Activated CD4-positive, alpha-beta T cell treated with anti-CD3 and anti-CD28 coated beads, Interleukin-10, Interleukin-2, amounts not matched to agents 100 ng/mL and 50 ng/mL, durations not matched to agents 16 hours and 8 hours (primary cell): ENCODE measurements at places on chromosomes 5 and 9.

DNA sequence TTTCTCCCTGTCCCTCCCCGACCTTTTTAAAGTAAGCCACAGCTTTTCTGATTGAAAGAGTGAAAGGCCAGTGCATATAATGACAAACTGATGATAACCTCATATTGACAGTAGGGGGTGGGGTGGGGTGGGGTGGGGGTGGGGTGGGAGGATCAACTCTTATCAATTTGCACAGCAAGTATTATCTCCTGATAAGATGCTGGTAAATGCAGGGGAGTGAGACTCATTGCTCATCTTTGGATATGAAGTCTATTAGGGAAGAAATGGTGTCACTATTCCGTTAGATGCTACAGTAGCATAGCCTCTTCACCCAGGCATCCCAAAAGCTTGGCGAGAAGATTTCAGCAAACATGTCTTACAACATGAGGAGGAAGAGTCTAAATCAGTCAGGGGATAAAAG lies 38.9 kb upstream of the HMGCS1 start:
- DNase-seq = no peak

DNA sequence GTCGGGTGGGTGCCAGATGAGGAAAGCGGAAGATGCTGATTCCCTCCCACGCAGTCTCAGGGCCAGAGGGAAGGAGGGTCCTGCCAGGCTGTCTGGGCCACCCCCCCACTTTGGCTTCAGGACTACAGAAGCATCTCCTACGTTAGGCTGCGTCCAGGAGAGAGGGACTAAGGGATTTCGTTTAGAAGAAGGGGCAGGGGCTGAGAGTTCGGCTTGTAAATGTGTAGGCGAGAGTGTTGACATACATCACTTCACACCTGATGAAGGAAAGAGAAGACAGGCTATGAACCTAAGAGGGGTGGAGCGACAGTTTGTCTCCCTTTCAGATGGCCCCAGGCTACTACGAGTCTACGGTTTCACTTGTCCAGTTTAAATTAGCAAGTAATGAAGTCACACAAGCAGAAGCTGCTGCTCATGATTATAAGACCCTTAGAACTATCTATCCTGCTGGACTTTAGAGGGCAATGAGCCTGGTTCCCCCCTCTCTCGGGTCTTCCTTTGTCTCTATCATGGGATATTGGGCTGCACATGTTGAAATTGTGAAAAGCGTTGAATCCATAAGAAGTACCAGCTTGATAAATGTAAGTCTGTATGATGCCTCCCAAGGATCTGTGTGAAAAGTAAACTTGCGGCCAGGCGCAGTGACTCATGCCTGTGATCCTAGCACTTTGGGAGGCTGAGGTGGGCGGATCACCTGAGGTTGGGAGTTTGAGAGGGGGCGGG lies 193.0 kb downstream of the AOPEP start:
- DNase-seq = no peak

DNA sequence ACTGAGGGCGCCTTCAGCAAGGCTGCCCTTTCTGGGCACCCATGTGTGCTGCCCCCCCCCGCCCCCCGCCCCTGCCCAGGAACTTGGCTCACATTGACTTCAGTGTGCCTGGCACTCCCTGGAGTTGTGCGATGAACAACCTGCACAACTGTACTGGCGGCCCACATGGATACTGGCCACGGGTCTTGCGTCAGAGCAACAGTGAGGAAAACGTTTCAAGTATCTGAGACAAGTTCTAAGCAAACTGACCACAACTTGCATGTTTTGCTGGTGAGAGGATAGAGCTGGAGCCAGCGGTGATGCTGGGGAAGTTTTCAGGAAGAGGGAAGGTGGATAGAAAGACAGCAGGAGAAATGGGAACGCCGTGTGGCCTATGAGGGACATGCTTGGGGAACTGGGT lies 45.4 kb downstream of the HABP4 start:
- DNase-seq = no peak

DNA sequence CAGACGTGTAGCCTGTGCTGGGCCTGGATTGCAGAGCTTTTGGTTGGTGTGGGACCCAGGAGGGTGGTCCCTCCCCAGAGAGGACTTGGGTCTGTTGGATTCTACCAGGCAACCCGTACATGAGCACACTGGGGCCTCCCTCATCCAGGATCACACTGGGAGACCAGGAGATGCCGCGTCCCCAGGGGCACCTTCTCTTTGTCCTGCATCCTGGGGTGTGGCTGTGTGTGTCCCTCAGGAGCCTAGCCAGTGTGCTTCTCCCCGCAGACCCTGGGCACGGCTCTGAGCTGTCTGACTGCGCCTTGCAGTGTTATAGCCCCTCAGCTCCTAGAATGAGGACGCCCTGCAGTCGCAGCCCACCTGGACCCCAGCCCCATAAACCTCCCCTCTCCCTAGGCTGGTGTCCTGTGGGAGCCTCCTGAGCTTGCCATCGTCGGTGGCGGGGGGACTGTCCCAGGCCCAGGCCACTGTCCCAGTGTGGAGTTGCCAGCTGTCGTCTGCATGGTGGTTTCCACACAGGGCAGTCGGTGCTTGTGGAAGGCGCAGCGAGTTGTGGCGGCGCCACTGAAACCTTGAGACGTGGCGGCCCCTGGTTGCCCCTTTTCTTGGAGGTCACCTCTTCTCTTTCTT lies 27.6 kb downstream of the CEP72 start:
- no peak for DNase-seq

- no peak for DNase-seq
Observed at GRCh38 chr5:160641405-160641804, 210.6 kb downstream of the ATP10B start.

- DNase-seq = peak; percentile 34
Observed at GRCh38 chr9:21974722-21975409, 19.3 kb downstream of the CDKN2A start.

DNA sequence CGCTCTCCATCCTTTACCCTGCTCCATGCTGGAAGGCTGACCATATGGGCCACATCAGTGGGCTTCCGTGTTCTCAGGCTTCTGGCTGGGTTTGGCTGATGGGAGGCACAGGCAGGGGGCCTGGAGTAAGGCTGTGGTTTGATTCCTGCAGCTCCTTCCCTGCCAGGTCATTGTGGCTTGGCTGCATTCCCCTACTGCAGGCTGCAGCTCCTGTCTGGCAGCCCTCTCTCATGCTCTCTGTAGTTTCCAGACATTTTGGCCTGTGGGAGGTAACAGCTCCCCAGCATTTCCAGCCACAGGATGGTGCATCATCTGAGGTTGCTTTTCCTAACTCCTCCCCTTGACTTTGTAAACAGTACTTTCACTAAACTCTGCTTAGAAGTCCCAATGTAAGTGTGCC lies 102.0 kb upstream of the PTPN3 start:
- DNase-seq = no peak

DNA sequence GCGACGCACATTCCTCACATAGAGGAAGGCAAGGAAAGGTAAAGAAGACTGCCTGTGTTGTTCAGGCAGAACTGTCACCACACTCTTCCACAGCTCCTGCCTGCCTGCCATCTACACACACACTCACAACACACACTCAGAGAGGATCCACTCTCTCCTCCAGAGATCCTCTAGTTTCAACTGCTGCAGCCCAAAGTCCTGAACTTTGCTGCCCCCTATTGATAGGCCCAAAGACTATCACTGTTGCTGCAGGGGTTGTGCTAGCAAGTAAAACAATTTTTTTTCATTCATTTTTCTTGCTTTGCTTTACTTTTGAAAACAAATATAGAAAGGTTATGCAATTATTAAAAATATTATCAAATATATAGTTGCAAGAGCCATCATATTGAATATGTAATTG lies 5.9 kb upstream of the CFAP90 start:
- peak; percentile 77 for DNase-seq

GRCh38 chr9:114690308-114690707 lies 8.3 kb upstream of the TEX48 start:
- no peak for DNase-seq

DNA sequence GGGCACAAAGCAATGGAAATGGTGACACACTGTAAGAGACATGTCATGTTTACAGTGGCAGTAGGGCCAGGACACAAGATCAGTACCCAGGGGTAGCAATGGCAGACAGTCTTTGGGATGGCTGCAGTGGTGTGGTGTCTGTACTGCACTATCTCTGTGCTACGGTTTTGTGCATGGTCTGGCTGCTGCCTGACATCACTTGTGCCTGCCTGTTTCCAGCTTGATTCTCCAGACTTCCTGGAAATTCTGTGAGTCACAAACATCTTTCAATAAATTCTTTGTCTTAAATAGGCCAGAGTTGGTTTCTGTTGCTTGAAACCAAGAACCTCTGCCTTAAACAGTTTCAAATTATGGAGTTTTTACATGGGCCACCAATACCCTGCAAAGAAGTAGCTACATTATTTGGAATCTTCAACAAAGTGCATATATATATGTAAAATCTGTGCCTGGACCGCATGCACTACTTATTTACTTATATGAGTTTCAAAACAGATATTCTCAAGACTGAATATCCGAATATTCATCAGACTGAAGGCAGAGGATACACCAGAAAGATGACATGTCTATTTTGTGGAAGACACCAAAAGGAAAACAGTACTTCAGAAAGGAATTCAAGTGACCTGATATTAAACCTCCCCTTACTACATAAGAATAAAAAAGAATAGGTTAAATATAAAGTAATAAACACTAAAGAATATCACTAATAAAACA lies 188.1 kb downstream of the RFX3 start:
- DNase-seq = peak; percentile 21

- DNase-seq = no peak
Observed at GRCh38 chr9:104766025-104766424, 2.1 kb downstream of the NIPSNAP3B start.

DNA sequence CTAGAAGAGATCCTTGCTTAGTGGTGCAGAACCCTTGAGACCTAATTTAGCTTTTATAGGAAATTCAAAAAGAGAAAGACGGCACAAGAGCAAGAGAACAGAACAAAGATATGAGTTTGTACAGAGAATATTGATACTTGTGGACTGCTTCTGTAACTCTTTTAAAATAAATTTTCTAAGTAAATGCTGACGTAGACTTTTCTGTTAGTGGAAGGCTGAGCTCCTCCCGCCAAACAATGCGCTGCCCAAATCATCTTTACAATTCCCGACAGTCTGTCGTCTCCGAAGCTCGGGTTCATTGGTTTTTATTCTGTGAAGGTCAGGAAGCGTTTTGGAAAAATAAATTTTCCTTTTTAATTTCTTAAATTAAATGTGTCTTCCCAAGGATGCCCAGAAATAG lies 22.3 kb downstream of the RORB start:
- no peak for DNase-seq

DNA sequence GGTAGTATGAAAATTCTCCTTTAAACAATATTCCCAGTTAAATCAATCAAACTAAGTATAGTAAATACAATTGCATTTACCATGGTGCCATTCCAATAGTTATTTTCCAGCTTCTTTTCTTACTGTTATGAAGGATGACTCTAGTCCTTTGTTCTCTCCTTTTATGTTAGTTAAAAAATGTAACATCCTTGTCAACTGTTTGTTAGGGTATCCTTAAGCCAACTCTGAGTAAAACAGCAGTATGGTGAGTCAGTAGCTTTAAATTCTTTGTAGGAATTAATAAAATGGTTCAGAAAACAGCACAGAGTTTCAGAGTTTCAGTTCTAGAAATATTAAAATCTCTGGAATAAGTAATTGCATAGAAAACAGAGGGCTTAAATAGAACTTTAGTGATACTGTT lies 384.4 kb downstream of the MTRR start:
- no peak for DNase-seq

DNA sequence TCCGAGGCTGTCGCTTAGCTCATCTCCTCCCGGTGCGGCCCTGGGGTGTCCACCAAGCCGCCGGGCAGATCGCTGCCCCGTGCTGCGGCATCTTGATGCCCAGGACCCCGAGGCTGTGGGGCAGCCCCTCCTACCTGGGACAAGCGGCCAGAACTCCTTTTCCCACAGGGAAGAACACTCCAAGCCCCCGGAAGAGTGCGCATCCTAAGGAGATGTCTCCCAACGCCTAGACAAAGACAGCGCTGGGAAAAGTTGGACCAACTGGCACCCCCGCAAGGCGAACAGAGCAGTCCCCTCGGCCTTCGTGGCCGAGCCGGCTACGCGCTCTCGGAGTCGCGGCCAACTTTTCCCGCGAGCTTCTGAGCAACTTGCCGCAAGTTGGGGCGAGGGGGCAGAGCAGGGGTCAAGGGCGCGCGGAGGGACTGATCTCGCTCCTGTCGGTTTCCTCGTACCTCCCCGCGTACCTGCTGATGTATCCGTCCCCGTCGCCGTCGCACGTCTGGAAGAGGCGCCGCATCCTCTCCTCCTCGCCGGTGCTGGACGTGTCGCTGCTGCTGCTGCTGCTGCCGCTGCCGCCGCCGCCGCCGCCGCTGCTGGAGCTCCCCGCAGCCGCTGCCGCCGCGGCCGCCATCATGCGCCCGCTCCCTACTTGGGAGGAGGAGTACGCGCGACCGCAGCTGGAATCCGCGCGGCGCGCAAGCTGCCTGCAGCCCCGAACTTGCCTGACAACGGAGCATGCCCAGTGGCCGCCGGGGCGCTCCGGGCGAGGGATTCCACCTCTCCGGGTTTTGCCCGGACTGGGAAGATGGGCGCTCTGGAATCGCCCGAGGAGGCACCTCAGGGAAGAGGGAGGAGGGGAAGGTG lies at the start of gene MCC:
Gene MCC (minus strand): TSS at position 673 of the 864 bp plus-strand sequence.
- DNase-seq = peak; percentile 40

DNA sequence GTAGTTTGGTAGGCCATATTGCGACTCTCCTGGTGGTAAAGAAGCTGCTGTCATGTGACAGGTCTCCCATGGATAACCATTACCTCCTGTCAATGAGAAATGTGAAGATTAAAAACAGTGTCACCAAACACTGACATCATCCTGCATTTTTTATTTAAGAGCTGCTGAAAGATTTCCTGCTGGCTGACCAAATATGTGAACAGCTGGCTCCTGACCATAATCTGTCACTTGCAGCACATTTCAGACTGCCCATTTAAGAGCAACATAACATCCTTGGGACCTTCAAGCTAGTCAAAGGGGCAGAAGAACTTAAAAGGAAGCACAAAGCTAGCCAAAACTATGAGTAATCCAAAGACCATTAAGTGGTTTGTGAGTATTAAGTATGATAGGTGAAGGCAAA lies 288.0 kb downstream of the IZUMO3 start:
- DNase-seq = no peak

DNA sequence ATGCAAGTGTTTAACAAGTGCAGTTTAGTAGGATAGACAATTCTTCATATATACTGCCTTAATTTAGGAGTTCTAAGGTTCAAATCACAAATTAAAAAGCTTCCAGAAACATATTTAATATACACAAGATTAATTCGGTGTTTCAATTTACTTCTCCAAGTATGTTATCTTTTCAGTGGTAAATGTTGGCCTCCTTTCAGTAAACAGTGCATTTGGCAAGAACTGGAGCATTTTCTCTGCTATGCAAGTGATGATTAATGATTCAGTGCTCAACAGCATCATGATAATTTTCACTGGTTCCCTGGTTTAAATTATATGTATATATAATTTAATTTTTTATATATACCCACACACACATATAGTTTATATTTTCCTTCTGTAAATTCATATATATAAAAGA lies 541.7 kb downstream of the EFNA5 start:
- DNase-seq = no peak
